Activated CD8-positive, alpha-beta T cell treated with anti-CD3 and anti-CD28 coated beads, Interleukin-2, amount 10 ng/mL, durations not matched to agents 7 days and 5 days (primary cell): ENCODE measurements at places on chromosomes 12 and 14. TPM values are rescaled to one million over a fixed set of nuclear protein-coding genes. Genes with fewer than 3 reads are reported as not detected.

The TMED10 gene
- 177 TPM for total RNA-seq

The NKX2-8 gene
- total RNA-seq: not detected

The SMCO2 gene
- 0.61 TPM for total RNA-seq

The CPM gene
- 0.58 TPM for total RNA-seq

The MYH6 gene
- not detected for total RNA-seq
